Brain (organoid and tissue), 16 donors: ENCODE measurements at places on chromosomes 13 and 19. TPM values are rescaled to one million over a fixed set of nuclear protein-coding genes. Genes with fewer than 3 reads are reported as not detected.

The MBD3L2 gene
- polyA plus RNA-seq: not detected

The LCP1 gene
- polyA plus RNA-seq: 5.4 TPM

The CD33 gene
- 1.5 TPM for polyA plus RNA-seq

The APOC4 gene
- polyA plus RNA-seq: not detected

The IGSF23 gene
- not detected for polyA plus RNA-seq

The SIGLEC8 gene
- 2.0 TPM for polyA plus RNA-seq

The SCGB2B2 gene
- polyA plus RNA-seq: not detected
